Memory B cell (primary cell): ENCODE measurements at places on chromosomes 5 and 9.

GRCh38 chr5:141477815-141478214 lies 2.0 kb downstream of the PCDHGC3 start:
- peaks cover 16% of the 10 kb centered on the region for H3K4me1 ChIP-seq
- H3K4me3 ChIP-seq: peak overlapping the region; percentile 21
- H3K36me3 ChIP-seq: no peaks in the 10 kb centered on the region

GRCh38 chr5:9182899-9183695 lies 362.8 kb downstream of the SEMA5A start:
- no peaks in the 10 kb centered on the region for H3K4me1 ChIP-seq
- H3K27me3 ChIP-seq: no peaks in the 10 kb centered on the region
- H3K27ac ChIP-seq: no peak overlapping the region
- H3K36me3 ChIP-seq: no peaks in the 10 kb centered on the region
- DNase-seq: no peak
- no peak overlapping the region for H3K4me3 ChIP-seq

- H3K4me1 ChIP-seq: no peaks in the 10 kb centered on the region
- H3K36me3 ChIP-seq: no peaks in the 10 kb centered on the region
- no peak for DNase-seq
- no peak overlapping the region for H3K27ac ChIP-seq
Measured at GRCh38 chr5:62727861-62728260, 149.2 kb downstream of the LRRC70 start.

DNA sequence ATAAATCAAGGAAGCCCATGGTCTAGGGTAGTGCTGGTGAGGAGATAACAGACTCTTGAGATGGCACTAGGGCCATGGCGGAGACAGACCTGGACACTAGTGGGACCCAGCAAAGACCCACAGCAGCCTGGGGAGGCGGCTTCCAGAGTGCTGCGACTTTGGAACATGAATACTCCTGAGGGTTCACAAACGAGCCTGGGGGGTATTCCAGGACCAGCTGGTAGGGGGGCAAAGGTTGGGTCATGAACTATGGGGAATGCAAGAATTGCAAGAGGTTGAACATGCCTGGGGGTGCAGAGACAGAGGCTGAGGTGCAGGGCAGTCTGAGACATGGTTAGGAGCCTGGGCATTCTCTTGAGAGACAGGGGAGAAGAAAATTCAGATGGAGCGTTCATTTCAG lies 43.8 kb upstream of the SPTLC1 start:
- DNase-seq: no peak
- peaks cover 16% of the 10 kb centered on the region for H3K27me3 ChIP-seq
- H3K4me1 ChIP-seq: no peaks in the 10 kb centered on the region

DNA sequence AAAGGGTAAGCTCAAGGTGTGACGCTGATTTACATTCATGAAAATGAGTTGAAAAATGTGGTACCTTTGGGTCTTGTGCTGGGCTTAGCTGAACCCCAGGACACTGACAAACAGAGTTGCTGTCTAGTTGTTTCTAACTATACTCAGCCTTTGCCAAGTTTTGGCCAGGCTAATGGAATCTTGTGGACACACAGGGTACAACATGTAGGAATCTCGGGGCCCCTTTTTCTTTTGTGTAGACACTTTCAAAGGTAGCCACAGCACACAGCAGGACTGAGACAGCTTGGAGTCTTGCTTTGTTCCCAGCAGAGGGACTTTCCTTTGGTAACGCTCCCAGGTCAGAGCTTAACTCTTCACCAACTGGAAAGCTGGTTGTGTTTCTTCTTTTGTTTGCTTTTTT lies 7.8 kb downstream of the LIX1 start:
- peaks cover 4% of the 10 kb centered on the region for H3K27me3 ChIP-seq
- H3K4me1 ChIP-seq: peaks cover 6% of the 10 kb centered on the region
- no peaks in the 10 kb centered on the region for H3K36me3 ChIP-seq
- no peak overlapping the region for H3K27ac ChIP-seq

GRCh38 chr5:124630767-124631704 lies 115.4 kb downstream of the ZNF608 start:
- no peaks in the 10 kb centered on the region for H3K27me3 ChIP-seq
- no peak for DNase-seq
- no peaks in the 10 kb centered on the region for H3K4me1 ChIP-seq
- H3K27ac ChIP-seq: no peak overlapping the region

DNA sequence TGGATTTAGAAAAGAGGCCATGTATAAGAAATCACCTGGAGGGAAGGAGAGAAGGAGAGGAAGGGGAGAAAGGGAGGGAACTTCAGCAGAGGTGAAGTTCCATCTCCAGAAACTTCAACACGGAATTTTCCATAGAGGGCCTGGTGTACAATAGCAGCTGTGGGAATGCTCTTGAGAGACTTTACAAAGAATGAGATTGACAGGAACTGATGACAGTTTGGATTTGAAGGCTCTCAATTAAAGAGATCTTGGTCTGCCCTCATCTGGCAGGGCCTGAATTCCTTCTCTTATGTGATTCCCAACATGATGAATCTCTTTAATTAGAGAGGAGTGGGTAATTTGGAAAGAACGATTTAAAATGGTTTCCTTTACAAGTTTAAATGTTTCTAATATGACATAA lies 143.5 kb downstream of the MLLT3 start:
- H3K4me3 ChIP-seq: no peak overlapping the region
- no peaks in the 10 kb centered on the region for H3K27me3 ChIP-seq
- no peaks in the 10 kb centered on the region for H3K36me3 ChIP-seq
- no peak overlapping the region for H3K27ac ChIP-seq
- no peak for DNase-seq

DNA sequence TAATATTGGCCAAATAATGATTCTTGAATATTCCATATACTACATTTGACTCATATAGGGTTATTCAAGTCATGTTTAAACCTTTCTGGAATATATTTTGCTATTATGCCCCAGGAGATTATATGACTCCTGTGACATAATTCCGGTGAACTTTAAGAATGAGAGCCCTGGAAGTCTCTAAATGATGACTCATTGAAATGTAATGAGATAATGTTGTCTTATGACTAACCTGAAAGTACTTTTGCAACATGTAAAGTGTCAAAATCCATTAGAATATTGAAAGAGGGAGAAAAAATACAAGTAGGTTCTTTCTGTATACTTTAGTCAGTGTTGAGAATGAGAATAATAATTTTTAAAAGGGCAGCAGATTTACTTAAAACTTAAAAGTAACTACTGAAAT lies 830.4 kb downstream of the MAT2B start:
- DNase-seq: no peak
- H3K27ac ChIP-seq: no peak overlapping the region
- no peaks in the 10 kb centered on the region for H3K27me3 ChIP-seq
- H3K36me3 ChIP-seq: no peaks in the 10 kb centered on the region
